ENCODE measurements at places on chromosomes 1 and 21.
A peak's percentile ranks its signal among the peaks of the same experiment; 100 is the strongest.

DNA sequence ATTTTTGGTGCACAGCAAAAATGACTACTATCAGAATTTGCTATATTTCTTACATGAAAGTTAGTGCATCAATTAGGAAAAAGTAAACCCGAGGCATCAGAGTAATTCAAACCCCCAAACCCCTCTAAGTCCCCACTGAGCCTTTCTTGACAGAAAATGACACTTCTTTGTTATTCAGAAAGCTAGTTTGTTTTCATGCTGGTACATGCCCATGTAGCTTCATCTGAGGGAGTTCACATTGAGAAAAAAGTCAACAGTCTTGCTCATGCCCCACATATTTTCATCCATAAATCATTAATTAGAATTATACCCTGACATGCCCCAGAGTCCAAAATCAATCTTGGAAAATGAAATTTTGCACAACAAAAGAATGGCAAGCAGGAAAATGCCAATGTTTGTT, 39.9 kb upstream of the PDC start:
- no peak for DNase-seq

GRCh38 chr1:66231681-66232463, 302.1 kb upstream of the SGIP1 start:
- no peak for DNase-seq

DNA sequence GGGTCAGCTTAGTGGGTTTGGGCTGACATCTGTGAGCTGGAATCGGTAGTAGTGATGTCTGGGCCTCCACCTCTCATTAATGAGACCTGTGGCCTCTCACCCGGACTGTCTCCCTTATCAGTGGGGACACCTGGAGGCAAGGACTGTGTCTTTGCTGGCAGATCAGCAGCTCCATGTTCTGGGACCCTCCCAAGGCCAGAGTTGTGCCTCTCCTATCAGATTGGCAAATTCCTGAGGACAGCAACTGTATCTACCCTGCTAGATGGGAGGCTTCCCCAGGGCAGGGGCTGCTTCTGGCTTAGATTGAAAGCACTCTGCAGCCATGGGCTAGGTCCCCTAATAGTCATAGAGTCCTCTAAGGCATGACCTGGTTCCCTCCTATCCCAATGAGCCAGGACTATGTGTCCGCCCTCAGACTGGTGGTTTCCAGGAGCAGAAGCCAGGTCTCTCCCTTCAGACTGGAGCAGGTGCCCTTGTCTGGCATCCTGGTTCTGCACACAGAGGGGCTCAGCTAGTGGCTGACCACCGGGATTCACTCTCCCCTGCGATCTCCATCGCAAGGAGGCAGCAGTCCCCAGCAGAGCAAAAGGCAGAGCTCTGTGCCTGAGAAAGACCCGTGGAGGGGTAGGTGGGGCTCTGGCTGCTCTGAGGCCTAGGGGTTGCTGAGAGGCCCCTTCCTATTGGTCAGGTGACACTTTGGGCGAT, 5.8 kb downstream of the DRAXIN start:
- DNase-seq: no peak

- no peak for DNase-seq
These were observed 61.1 kb upstream of the TINAGL1 start for GRCh38 chr1:31515056-31515775.

GRCh38 chr1:1318131-1318652, 6.3 kb downstream of the INTS11 start:
- peak; percentile 49 for DNase-seq

DNA sequence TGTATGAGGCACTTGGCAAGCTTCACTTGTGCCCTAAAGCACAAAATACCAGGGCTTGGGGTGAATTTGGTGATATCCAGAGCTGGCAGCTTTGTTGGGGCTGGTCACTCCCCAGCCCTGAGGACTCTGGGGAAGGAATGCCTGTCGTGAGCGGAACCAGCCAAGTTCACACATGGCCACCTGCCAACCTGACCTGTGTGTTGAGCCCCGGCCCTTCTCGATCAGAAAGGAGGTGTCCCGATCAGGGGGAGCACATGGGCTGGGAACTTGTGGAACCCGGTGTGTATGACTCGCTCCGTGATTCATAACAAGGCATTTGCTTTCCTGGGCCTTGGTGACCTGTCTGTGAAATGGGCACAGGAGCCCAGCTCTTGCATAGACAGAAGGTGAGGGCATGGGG, 43.1 kb downstream of the AGPAT3 start:
- DNase-seq: no peak

DNA sequence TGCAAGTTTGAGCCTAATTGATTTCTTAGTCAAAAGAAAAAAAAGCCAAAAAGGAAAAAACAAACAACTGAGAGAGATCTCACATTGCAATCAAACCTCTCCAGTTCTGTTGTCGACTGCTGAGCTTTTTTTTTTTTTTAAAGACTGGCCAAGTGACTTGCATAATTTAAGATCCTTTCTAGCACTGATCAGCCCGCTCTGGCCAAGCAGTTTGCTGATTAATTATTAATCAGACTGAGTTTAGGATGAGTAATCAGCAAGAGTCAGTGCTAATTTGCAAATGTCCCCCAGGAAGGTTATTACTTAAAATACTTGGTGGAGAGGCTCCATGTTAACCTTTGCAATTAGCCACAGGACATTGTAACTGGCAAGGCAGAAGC, 39.3 kb downstream of the HMGB4 start:
- no peak for DNase-seq

Measured in HTR-8/SVneo (cell line).